ENCODE measurements at places on chromosomes 6 and 20.

DNA sequence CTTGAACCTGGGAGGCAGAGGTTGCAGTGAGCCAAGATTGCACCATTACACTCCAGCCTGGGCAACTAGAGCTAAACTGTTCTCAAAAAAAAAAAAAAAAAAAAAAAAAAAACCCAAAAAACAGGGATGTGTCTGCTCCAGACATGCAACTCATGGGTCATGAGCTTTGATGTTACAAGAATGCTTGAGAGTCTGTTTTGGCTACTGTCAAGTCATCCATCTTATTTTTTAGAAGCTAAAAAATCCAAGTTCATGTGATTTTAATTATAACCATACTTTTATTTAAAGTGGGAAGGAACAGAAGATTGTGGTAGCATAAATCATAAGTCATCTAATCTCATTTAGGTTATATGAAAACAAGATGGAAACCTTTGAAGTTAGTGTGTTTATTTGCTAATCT lies 120.6 kb downstream of the PDE7B start:
- no peak for DNase-seq

GRCh38 chr6:11692451-11693376 lies 85.9 kb downstream of the ADTRP start:
- peak; percentile 24 for DNase-seq

DNA sequence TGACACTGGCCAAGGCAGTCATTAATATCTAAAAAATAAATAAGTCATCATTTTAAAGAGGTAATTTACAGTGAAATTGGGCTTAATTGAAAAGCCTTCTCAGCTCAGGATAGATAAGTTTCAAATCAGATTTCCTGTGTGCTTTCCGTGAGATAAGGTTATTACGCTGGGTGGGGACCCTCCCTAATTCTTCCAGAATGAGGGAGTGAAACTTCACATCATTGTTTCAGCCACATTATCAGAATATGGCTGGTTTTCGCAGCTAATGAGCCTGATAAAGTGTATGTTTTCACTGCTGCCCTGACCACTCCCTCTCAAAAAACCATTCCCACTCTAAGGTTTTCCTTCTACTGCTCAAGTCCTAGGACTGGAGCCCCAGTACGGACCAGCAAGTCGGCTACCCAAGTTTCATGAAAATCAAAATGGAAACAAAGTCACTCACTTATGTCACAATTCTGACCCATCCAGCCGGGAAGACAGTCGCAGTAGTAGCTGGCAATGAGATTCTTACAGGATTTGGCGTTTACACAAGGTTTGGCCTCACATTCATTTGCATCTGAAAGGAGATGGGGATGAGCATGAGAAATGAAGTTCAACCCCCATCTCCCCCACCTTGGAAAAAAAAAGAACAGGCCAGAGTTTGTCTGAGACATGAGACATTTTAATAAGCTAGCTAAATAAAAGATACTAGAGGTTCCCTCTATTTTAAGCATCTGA lies 24.6 kb downstream of the JAG1 start:
- no peak for DNase-seq

DNA sequence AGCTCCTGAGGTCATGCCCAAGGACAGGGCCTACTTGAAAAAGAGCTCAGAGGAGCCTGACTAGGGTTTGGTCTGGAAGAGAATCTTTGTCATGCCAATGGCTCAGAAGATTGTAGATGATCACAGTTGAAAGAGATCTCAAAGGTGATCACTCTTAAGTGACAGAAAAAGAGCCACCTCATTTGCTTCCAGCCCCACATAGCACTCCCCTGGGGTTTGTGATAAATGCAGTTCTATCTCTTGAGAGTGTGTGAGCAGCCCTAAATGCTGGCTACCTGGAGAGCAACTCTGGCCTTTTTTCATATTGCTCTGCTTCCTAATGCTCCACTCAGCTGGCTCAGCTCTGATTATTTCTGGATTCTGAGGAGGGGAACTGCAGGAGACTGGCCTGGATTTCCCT lies 39.3 kb downstream of the KLHL32 start:
- no peak for DNase-seq

- no peak for DNase-seq
Measured at GRCh38 chr6:52876056-52876787, 33.3 kb downstream of the GSTA3 start.

DNA sequence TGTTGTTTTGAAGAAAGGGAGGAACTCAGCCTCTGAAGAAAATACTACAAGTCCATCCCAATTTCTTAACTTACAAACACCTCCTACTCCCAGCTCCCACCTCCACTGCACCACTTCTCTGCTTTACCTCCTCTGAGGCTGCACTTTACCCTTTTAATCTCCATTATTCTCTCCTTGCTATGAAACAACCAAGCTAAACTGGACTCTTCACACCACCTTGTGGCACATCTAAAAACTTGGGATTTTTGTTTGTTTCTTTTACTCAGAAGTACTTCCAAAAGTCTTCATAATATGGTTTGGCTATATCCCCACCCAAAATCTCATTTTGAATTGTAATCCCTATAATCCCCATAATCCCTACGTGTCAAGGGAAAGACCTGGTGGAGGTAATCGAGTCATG lies 142.2 kb downstream of the MOXD1 start:
- DNase-seq: no peak

GRCh38 chr6:88785478-88785877 lies 177.9 kb downstream of the RNGTT start:
- peak; percentile 40 for DNase-seq

DNA sequence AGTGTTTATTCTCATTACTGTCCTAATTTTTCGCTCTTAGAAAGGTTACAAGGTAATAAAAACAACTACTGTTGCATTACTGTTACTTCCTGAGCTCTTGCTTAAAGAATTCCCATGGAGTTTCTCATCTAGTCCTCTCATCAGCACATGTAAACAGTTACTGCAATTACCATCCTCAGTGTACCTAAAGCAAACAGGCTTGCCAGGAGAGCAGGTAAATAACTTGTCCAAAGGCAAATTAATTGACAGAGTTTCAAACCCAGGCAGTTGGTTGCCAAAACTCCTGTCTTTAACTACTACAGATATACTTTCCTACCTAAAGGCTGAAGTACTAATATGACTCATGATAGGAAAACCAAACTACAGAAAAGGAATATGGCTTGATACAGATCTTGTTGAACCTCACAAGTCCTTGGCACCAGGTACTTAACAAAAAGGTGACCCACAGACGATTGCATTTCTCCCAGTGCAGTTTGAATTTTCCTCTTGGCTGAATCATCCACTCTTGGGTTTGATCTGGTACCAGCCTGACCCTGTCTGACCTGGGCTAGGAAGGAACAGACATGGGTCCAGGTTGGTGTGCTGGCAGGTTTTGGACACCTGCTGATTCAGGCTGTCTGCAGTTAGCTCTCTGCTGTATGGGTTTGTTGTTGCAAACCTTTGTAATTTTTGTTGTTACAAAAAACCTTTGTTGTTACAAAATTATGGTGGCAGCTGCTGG lies 153.0 kb downstream of the CFAP61 start:
- DNase-seq: no peak

DNA sequence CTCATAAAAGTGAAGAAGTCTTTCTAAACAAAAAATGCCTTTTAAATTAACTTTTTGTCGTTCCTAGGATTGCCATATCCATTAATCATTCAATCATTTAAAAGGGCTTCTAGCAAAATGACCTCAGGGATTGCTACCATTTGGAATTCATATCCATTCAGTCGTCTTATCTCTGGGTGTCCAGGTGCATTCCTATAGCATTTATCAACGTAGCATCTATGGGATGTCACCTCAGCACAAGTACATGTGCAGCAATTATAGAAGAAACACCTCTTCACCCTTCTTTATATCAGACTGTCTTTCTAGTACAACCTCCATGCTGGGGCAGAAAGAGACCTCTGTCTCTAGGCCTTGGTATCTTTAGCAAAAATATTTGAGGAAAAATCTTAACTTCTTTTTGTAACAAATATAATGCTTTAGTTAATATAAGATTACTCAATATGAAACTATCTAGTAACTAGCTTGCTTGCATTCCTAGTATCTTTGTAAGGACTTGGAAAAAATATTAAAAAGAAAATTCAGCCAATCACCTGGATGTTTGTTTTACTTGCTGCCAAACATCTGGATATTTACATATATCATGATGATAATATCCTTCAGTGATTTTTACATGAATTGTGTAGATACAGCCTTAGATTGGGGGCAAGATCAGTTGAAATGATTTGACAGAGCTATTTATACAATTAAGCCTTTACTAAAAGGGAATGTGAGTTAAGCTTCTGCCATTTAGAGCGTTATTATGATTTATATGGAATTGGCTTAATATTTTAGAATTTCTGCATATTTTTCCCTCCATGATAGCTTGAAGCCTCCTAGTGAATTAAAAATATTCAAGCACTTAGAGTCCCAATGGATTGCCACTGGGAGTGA lies 356.8 kb downstream of the HDGFL1 start:
- DNase-seq: no peak

- no peak for DNase-seq
Measured at GRCh38 chr20:63177785-63178445, 38.0 kb downstream of the YTHDF1 start.

- DNase-seq: no peak
Measured at GRCh38 chr6:24631671-24632070, 14.3 kb downstream of the KIAA0319 start.

DNA sequence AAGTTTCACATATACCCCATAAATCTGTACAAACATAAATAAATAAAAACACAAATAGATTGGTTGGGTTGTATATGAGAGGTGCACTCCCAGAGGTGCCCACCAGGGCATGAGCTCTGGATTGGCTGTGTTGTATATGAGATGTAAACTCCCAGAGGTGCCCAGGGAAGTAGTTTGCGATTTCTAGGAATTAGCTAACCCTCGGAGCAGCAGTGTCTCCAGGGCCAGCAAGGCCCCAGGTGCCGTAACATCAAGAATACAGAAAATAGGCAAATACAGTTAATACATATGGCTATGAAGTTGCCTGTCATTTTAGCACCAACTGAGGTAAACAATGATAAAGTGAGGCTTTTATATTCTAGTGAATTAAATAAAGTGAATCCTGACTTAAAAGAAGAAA lies 5.4 kb upstream of the GINM1 start:
- peak; percentile 50 for DNase-seq

DNA sequence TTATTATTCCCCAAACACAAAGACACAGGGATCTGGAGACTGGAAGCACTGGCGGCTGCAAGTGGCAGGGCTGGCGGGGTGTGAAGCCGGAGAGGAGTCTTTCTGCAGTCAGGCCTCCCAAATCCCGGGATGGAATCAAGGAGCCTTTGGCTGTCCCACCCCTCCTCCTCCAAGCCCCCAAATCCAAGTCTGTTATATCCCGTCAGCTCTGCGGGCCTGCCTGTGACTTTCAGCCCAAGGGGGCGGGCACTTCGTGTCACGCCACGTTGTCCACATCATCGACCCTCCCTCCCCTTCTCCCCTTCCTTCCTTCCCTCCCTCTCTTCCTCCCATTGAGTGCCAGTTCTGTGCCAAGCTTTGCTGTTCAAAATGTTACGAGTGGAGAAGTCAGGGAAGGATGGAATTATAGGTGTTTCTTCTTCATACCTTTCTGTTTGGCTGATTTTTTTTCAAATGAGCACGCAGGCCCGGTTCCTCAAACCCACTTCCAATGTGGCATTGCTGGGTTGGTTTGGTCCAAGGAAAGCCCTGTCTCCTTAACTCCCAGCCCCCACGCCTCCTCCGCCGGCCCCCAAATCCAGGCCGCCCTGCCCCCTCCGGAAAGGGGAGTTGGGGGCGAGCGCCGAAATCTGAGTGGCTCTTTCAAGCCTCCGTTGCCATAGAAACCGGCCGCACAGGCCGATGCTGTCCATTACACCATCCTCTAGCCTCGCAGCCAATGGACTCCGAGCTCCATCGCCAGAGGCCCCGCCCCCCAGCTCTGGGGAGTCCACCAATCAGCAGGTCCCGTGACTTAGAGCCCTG lies 12.7 kb downstream of the ZCCHC3 start:
- peak; percentile 97 for DNase-seq

GRCh38 chr20:17316316-17317038 lies 89.6 kb downstream of the PCSK2 start:
- DNase-seq: no peak

- DNase-seq: no peak
Measured at GRCh38 chr6:53768636-53769035, 26.2 kb upstream of the LRRC1 start.

- no peak for DNase-seq
Measured at GRCh38 chr20:24277196-24277595, 192.2 kb upstream of the SYNDIG1 start.

DNA sequence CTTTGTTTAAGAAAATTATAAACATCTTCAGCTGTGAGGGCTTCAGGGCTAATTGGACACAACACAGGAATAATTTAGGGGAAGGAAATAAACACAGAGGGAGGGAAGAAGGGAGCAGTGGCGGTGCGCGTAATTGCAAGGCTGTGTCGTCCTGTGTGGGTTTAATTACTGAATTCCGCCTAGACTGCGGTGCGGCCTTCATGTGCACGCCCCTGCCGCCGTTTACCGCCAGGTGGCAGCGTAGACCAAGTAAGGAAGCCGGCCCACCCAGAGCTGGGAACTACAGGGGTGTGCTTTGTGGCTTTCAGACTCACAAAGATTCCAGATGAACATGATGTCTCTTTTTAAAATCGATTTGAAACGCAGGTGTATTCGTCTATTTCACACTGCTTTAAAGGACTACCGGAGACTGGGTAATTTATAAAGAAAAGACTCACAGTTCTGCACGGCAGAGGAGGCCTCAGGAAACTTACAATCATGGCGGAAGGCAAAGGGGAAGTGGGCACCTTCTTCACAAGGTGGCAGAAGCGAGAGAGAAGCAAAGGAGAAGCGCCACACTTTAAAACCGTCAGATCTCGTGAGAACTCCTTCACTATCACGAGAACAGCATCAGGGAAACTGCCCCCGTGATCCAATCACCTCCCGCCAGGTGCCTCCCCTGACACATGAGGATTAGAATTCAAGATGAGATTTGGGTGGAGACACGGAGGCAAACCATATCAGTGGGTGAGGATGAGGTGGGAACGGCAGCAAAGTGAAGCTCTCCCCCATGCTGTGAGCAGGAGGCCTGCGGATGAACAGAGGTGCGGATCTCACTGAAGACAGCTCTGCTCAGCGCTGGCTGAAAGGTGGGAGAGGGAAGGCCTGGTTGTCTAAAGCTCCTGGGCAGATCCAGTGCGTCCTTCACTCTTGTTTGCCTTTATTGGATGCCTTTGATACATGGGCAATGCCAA lies 222.0 kb upstream of the PDE10A start:
- peak; percentile 89 for DNase-seq

GRCh38 chr20:17300113-17300512 lies 73.3 kb downstream of the PCSK2 start:
- no peak for DNase-seq

Measured in common myeloid progenitor, CD34-positive (primary cell).